Inflammatory macrophage (primary cell): ENCODE measurements at places on chromosomes 11 and 22.

GRCh38 chr11:71418643-71419042 lies 29.6 kb downstream of the DHCR7 start:
- DNase-seq: no peak

- DNase-seq: no peak
Measured at GRCh38 chr11:35056391-35057093, 82.4 kb upstream of the CD44 start.

GRCh38 chr11:14764579-14765527 lies 121.2 kb downstream of the PDE3B start:
- no peak for DNase-seq

- peak; percentile 11 for DNase-seq
Measured at GRCh38 chr22:45504373-45505341, 2.0 kb downstream of the FBLN1 start.

GRCh38 chr11:130999086-130999485 lies 82.8 kb upstream of the SNX19 start:
- no peak for DNase-seq

DNA sequence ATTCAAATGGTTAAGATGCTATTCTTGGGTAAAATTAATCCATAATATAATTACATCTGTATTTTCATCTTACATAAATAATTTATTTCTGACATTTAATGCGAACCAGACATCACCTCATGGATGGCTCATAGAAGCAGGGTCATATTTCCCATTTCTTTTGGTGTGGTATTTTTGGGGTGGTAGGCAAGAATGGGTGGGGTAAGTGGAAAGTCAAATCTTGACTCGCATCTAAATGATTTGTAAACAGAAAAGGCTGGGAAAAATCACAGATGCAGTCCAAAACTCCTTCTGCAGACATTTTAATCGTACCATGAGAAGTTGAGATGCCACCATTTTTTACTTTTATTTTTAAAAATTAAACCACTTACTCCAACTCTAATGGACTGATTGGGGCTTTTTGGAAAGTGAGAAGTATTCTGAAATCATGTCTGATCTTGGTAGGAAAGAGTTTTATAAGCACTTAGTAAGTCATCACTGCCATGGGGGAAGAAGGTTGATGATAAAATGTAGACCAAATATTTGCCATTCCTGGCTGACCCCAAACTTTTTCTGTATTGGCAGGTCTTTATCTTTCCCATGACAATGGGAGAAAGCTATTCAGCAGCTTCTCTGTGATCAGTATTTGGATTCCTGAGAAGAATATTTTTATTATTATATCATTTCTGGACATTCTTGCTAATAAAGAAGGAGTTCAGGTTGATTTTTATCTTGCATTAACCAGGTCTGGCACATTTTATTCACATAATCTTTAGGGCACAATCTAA lies 47.2 kb upstream of the BLID start:
- no peak for DNase-seq

- peak; percentile 82 for DNase-seq
Measured at GRCh38 chr11:76807206-76807875, 24.2 kb downstream of the TSKU start.

DNA sequence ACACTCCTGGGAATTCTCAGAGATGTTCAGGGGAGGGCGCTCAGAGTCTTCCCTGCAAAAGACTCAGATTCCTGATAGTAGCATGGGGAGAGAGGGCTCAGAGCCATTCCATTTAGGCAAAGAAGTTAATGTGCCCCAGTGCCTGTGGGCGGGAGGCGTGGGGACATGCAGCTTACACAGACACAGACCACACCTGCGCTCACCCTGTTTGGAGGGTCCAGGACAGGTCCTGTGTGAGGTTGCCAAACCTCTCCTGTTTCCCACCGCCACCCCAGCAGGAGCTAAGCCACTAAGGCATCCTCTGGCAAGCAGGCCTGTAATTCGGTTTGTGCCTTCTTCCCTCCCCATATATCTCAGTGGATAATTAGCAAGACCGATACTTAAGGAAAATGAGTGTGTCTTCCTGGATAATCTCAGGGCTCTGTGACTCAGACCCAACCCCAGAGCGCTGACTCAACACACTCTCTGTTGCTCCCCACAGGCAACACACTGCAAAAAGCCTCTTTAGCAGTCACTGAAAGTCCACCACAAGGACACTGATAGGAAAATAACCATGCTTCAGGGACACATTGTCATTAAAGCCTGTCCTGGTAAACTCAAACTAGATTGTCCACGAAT lies 118.9 kb upstream of the LMO1 start:
- DNase-seq: no peak

DNA sequence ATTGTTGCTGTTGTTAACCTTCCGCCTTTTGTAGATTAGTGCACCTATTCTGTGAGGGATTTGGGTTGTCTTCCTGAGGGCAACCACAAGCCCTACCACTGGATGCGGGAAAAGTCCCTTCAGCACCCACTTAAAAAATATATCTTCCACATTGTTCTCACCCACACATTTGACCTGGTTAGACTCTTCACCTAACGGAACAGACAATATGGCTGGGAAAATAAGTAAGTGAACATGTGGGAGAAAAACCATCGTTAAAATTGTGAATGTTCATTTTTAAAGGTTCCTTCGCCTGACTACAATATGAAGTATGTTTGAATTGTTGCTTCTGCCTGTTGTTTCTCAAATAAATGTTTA lies 72.0 kb upstream of the MPEG1 start:
- DNase-seq: no peak

DNA sequence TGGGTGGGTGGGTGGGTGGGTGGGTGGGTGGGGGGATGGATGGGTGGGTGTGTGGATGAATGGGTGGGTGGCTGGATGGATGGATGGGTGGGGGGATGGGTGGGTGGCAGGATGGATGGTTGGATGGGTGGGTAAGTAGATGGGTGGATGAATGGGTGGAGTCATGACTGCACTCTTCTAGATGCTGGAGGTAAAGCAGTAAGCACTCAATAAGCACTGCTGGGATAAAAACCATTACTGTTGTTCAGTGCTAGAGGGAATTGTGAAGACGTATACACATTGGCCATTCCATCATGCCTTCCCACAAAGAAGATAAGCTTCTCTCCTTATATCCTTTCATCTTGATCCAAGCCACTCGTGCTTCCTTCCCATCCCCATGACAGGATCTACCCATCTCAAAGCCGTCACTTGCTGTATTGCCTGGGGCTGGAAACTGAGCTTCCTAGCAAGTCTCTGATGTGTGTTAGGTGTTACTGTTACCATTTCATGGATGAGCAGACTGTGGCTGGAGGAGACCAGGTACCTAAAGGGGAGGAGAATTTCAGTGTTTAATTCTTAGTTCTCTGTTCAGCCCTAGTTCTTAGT lies 74.8 kb downstream of the MICAL2 start:
- DNase-seq: no peak

DNA sequence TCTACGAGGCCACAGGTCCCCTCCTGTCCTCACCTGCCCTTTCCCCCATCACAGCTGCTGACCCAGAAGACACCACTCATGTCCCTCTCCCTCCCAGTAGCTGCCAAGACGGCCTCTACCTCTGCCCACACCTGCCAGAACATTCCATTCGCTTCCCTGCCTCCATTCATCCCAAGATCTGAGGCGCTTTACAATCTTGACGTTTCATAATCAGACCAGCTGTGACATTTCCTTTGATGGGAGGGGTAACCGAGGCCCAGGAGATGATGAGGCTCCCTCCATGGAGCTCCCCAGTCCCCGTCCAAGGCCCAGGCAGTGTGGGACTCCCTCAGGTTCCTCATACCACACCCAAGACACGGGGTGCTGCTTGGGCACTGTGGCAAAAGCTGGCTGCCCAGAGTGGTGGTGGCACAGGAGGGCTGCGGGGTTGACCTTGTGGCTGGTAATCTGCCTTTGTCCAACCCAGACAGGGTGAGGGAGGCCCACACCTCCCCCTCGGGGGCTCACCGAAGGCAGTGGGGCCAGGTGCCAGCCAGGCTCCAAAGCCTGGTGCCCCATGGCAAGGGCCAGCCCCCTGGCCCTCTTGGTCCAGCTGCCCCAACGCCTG lies 17.3 kb downstream of the PHLDA2 start:
- no peak for DNase-seq

DNA sequence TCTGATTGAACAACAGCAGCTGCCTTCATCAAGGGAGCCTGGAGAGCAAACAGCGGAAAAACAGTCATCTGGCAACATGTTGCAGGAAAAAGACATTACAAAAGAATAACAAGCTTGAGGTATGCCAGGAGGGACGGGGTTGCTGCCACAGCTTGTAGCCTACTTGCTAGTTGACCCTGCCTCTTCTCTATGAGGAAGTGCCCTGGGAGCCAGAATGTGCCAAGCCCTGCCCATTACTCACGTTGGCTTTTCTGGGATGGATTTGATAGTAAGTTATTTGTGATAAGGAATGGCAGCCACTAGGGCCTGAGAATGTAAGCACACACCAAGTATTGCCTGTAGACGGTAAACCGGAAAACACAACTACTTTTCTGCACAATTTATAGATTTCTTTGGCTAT lies 113.5 kb upstream of the KIRREL3 start:
- DNase-seq: no peak
